ENCODE measurements at places on chromosomes 12 and 14.

GRCh38 chr14:64721899-64722298 lies 17.7 kb downstream of the PLEKHG3 start:
- DNase-seq, result no peak

- DNase-seq, result no peak
These were observed 16.5 kb downstream of the KRT85 start for GRCh38 chr12:52350786-52351185.

DNA sequence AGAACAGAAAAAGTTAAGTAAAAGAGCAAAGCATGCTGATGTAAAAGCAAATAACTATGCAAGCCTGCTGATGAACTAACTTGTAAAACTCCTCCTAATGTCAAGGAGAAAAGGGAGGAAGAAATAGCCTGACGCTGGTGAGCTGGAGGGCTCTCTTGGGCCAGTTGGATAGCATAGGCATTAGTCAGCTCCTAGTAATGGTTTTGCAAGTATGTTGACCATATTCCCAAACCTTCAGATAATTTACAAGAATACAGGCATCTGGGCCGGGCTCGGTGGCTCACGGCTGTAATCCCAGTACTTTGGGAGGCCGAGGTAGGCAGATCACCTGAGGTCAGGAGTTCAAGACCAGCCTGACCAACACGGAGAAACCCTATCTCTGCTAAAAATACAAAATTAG lies 871.4 kb downstream of the C12orf50 start:
- DNase-seq, result no peak

DNA sequence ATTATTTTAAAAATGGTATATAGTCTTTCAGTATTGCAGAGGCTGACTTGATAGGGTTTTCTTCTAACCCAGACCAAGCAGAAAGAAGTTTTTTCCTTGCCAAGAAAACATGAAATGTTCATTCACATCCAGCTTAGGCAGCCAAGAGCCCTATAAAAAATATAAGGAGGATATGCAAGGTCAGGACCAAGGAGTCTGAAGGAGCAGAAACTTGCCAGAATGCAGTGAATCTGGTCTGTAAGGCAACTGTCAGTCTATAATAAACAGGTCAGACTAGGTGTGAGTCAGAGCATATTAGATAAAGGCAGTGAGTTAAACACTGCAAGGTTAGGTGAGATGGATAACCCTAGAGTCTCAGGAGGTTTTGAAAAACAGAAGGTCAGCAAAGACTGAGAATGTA lies 645.5 kb downstream of the C12orf50 start:
- no peak for DNase-seq

DNA sequence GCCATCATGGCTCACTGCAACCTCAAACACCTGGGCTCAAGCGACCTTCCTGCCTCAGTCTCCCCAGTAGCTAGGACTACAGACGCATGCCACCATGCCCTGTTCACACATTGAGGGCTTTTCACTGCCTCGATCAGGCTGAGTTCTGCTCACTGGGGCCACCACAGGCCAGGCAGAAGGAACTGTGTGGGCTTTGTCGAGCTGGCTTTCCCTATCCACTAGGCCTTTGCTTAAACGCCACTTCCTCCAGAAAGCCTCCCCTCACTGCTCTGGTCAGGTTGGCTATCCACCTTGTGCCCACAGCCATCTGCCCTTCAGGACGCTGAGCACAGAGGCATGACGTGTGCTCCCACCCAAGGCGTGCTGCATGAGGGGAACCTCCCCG lies 45.2 kb downstream of the MLXIP start:
- no peak for DNase-seq

DNA sequence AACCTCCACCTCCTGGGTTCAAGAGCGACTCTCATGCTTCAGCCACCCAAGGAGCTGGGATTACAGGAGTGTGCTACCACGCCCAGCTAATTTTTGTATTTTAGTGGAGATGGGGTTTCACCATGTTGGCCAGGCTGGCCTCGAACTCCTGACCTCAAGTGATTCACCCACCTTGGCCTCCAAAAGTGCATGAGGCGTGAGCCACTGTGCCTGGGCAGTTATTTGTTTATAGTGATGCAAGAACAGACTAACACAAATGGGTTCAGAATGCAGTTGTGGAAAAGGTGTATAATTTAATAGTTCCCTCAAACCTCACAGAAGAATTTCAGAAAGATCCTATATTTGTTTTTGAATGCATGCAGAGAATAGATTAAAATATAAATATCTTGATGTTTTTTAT lies 447.1 kb downstream of the ZFP36L1 start:
- DNase-seq, result no peak

GRCh38 chr12:16324272-16324671 lies 23.2 kb upstream of the MGST1 start:
- DNase-seq, result no peak

DNA sequence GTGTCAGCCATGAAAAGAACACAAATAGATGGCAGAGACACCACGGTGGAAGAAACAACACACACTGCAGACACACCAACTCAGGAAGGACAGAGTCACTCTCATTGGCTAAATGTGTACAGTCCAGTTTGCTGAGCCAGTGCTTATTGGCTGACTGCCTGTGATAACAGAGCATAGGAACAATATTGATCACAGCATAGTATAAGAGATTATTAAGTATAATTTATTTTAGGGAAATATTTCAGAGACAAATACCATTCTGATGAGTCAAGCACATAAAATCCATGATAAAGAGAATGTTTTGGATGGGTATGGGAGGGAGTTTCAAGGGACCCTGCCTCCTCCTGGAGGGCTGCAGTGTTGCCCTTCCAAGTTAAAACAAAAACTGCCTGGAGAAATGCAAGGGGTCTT lies 50.9 kb downstream of the BTG1 start:
- no peak for DNase-seq

- no peak for DNase-seq
These were observed 201.7 kb downstream of the TSPAN9 start for GRCh38 chr12:3278681-3279414.

GRCh38 chr12:53235742-53236442 lies 3.9 kb upstream of the RARG start:
- no peak for DNase-seq

DNA sequence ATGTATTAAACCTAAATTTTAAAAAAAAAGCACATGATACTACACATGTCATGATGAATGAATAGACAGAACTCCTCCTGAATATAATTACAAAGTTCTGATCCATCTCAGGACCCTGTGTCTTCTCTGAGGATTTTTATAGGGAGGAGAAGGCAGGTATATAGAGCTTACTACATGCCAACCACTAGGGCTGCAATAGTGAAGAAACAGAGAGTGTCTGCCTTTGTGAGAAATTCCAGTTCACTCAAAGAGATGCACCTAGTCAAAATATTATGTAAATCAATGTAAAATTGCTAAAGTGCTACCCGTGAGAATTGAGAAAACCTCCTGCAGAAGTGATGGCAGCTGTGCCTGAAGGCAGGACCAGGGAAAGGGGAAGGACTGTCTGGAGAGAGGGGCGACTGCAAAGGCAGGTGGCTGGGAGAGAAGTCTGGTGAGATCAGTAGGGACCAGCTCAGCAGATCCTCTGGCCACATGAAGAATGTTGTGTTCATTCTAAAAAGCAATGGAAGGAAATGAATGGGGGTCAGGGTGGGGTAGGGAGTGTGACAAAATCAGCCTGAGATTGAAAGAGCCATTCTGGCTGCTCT lies 15.1 kb downstream of the ABHD4 start:
- no peak for DNase-seq

DNA sequence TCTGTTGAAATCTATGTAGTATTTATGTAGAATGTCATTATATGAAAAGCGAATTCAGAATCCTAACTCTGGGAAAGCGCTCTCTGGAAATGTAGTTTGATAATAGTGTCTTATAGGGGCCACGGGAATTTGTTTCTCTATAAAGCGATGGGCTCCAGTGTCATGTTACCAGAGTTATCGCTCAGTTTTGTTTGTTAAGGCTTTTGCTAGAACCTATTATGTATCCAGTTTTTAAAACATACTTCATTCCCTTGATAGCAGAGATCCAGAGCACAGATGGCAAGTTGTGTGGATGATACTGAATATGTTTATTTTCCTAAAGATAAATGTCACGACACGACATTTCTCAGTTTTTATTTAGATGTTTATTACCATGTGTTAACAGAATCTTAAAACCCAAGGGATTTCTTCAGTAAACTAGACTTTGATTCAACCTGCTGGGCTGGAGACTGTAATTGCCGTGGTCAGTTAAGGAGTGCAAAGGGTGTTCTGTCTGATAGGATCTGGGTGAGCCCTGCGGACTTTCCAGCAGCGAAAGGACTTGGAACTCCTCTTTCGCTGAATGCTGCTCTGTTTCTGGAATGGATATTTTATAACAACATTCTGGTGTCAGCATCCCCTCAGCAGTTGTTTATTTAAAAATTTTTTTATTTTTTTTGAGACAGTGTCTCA lies 1.7 kb upstream of the DNAH10 start:
- no peak for DNase-seq

GRCh38 chr12:113955109-113955970 lies 10.8 kb downstream of the RBM19 start:
- DNase-seq, result peak; percentile 41

DNA sequence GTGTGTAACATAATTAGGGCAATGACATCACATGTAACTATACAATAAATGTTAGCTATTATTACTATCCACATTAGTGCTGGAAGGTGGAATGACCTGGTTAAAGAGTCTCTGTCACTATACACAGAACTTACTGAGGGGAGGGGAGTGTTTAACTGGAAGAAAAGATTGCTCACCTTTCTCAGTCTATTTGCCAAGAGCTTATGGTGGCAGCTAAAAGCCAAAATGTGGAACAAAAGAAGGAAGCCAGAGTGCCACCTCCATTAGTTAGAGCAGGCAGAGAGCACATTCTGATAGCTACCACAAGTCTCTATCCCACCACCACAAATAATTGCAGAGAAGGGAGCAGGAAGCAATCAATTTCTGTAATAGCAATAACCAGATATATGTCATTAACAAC lies 124.4 kb downstream of the MED13L start:
- no peak for DNase-seq

GRCh38 chr14:65470404-65470880 lies 57.9 kb downstream of the FUT8 start:
- DNase-seq, result no peak

DNA sequence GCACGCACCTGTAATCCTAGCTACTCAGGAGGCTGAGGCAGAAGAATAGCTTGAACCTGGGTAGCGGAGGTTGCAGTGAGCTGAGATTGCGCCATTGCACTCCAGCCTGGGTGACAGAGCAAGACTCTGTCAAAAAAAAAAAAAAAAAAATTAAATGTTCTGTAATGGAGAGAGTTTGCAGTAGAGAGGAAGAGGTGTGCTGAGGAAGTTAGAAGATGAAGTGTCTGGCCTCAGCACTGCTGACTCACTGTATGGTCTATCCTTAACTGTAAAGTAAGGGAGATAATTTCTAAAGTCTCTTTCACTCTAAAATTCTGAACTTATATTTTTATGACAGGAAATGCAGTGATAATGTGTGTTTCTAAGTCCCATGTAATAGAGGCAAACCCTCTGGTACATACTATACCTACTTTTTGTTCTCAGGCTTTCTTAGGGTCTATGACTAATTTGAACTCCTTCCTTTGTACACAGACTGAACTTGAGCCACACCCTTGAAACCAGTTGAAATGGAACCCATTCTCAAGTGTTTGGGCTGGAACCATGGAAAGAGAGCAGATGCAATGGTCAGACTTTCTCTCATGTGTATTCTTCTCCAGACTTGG lies 278.1 kb upstream of the FAR2 start:
- no peak for DNase-seq

- no peak for DNase-seq
These were observed 66.5 kb downstream of the PPP2R5C start for GRCh38 chr14:101828046-101828445.

DNA sequence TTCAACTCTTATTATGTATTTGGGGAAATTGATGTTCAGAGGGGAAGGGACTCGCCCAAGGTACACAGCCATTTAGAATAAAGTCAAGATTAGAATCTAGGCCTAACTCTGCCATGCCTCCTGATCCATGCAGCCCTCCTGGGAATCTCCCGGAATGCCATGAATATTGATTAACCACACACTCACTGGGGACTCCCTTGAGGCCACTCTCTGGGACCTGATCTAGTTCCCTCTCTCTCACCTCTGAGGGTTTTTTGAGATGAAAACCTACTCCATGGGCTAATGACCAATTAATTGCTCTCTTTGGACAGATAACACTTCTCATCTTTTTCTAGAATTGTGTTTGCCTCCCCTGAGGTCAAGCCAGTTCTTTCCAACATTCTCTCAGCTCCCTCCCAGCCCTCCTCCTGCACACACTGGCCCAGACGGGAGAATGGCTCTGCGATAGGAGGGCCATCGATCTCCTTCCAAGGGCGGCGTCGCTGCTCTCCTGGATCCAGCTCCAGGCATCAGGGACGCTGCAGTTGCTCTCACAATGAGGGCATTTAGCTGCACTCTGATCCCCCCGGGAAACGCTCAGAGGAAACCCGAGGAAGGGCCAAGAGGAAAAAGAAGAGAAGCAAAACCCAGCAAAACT lies 22.6 kb downstream of the WSCD2 start:
- DNase-seq, result no peak

GRCh38 chr12:82745063-82745674 lies 58.5 kb downstream of the TMTC2 start:
- DNase-seq, result no peak

- peak; percentile 58 for DNase-seq
These were observed 652 bp downstream of the BAZ1A start for GRCh38 chr14:34874386-34875030.

GRCh38 chr14:85024931-85025330 lies 505.0 kb upstream of the FLRT2 start:
- no peak for DNase-seq

- DNase-seq, result no peak
These were observed 133.6 kb upstream of the SSTR1 start for GRCh38 chr14:38074081-38074480.

DNA sequence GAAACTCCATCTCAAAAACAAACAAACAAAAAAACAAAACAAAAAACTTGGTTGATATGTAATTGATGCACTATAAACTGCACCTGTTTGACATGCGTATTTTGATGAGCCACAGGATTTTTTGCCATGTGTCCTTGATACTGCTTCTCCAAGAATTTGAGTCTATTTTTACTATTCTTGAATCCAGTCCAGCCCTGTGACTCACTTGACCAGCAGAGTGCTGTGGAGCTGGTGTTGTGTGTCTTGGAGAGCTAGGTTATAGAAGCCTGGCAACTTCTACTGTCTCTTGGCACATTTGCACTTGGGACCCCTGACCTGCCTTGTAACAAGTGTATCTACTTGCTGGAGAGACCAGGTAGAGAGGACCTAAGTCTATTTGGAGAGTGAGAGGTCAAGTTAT lies 52.0 kb downstream of the KLRG1 start:
- no peak for DNase-seq

- no peak for DNase-seq
These were observed 78.5 kb downstream of the ARL6IP4 start for GRCh38 chr12:123058980-123059379.
